ENCODE measurements at places on chromosomes 12 and 14.

DNA sequence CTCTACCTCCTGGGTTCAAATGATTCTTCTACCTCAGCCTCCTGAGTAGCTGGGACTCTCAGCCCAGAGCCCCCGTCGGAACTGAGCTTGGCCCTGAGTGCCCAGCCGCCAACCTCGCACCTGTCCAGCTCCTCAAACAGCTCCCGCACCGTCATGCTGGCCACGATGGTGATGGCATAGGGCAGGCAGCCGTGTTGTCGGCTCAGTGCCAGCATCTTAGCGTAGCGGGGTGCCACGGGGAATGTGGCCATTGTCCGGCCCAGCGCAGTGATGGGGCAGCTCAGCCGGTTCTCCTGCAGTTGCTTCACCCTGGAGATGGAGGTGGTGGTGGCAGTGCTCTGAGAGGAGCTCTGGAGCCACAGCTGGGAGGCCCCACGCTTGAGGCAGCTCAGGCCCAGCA, 32.4 kb downstream of the DHX37 start:
- no peak for DNase-seq

- no peak for DNase-seq
Observed at GRCh38 chr14:71328183-71328582, 420.9 kb downstream of the PCNX1 start.

DNA sequence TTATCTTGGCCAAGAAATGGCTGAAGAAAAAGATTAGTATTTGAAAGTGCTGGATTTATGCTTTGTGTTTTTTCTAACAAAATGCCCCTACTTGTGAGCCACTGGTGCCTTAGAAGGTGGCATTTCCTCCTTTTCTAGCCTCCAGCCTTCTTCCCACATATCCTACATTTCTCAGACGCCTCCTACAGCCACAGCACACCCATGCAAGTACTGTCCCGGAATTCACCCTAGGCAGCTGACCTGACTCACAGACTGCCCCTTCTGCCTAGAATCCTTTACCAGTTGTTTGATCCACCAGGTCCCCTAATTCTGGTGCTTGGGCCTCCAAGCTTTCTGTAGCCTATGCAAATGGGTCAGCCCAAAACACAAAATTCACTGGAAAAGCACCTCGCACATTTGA, 166.0 kb downstream of the FOXN3 start:
- no peak for DNase-seq

DNA sequence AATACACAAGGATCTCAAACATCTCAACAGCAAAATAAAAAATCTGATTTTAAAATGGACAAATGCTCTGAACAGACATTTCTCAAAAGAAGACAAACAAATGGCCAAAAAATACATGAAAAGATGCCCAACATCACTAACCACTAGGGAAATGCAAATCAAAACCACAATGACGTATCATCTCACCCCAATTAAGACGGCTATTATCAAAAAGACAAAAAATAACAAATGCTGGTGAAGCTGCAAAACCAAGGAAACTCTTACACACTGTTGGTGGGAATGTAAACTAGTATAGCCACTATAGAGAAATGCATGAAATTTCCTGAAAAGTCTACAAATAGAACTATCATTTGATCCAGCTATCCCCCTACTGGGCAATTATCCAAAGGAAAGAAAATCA, 145.0 kb downstream of the BTG1 start:
- DNase-seq, result no peak

GRCh38 chr12:114685869-114686268, 1.9 kb upstream of the TBX3 start:
- DNase-seq, result no peak

- no peak for DNase-seq
Observed at GRCh38 chr12:52903855-52904508, 894 bp downstream of the KRT8 start.

GRCh38 chr12:14113031-14113430, 131.6 kb upstream of the GRIN2B start:
- DNase-seq, result no peak

DNA sequence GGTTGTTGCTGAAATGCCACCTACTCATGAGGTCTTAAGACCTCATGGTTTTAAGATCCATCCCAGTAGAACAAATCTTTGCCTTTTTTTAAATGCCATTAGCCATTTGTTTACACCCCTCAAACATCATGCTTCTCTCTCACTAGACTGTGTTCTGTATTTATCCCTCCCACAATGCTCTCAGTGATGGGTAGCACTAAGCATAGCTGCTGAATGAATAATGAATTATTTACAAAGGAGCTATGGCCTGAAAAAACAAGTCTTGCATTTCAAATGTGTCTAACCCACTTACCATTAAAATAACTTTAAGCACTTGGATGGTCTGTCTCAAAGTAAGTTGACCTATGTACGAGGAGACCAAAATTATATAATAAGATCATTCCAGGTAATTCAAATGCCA, 334.5 kb downstream of the PAWR start:
- DNase-seq, result no peak

All from activated T-helper 1 cell treated with anti-CD3 and anti-CD28 coated beads, Interleukin-2, amount 50 U/mL, for 16 hours (primary cell).